Activated T-cell treated with anti-CD3 and anti-CD28 coated beads for 4 hours (primary cell): ENCODE measurements at places on chromosomes 1 and 21.

DNA sequence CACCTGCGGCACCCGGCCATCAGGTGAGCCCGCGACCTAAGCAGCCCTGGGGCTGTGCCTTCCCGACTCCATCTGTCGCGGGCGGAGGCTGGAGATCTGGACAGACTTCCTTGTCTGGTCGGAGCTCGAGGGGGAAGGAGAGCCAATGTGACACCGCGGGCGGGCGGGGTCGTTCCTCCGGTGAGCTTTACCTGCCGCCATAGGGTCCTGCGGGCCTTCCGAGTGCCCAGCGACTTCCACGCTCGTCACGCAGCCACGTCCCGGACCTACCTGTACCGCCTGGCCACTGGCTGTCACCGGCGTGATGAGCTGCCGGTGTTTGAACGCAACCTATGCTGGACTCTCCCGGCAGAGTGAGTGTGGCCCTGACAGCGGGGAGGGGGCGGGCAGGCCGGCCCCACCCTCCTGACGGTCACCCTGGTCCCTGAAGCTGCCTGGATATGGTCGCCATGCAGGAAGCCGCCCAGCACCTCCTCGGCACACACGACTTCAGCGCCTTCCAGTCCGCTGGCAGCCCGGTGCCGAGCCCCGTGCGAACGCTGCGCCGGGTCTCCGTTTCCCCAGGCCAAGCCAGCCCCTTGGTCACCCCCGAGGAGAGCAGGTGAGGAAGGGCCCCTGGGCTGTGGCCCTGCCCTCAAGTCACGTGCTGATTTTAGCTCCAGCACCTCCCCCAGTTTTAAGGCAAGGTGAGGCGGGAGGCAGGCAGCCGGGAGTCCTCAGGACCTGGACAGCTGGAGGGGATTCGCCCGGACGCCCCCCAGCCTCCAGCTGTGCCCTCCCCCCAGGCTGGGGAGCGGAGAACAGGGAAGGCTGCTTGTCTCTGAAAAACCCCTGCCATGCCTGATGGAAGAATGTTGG is 1.1 kb downstream of the PUSL1 start:
- no peak for DNase-seq

DNA sequence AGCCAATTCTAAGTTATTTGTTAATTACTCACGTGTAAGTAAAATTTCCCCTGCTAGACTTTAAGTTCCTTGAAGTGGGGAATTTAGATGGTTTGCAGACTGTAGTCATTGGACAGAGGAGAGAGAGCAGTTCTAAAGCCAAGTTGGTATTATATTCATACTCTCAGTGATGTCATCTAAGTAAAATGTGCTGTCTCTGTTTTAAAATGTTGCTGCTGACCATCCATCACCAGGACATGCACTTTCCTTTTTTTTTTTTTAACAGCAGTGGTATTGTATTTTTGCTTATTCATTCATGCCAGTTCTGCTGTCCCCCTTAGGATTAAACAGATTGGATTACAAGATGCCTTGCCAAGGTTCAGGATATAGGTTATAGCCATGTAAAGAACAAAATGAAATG is 2.3 kb downstream of the TTLL7 start:
- no peak for DNase-seq

DNA sequence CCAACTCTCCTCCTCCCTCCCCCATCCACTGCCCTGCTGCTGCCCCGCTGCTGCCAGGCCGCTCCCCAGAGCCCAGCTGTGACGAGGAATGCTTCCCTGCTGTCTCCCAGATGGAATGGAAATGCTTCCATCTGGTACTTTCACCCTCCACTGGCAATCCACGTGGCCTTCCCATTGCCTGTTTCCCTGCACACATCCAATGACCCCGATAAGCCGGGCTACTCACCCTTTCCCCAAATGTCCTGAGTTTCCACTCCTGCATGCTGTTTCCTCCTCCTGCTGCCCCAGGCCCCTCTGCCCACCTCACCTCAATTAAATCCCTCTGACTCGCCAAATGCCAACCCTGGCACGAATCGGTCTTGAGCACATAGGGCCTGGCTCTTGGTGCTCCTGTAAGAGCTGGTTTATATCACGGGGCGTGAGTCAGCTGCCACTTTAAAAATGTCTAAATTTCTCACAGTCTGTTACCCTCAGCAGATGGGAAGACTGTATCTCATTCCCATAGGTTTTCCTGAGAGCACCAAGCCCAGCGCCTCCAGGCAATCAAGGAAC is 36.4 kb downstream of the MRAP start:
- no peak for DNase-seq

DNA sequence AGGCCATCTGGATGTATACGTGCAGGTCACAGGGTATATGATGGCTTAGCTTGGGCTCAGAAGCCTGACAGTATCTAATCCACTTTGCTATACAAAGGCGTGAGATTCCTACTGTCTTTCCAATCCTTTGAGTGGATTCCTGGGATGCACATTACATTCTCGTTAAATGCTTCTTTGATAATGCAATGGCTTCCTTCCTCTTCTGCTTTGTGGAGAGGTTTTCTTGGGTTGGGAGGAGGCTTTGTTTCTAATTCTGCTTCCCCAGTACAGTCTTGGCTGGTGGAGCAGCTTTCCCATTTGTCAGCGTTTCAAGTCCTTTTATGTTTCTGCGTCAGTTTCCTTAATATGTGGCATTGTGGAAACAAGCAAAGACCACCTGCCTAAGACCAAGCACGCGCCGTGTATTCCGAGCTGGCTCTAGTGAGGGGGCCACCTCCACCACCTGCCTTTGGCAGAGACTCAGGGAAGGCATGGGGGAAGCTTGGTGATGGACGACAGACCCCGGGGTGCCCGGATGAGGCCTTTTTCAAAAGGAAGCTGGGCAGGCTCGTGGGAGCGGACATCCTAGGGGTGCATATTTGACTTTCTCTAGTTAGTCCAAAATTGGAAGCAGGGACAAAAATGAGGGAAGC is 72.7 kb downstream of the WDR4 start:
- DNase-seq, result no peak

GRCh38 chr21:36728371-36729111 is 29.6 kb downstream of the SIM2 start:
- DNase-seq, result no peak

GRCh38 chr1:153365696-153366095 is 8.0 kb downstream of the S100A9 start:
- DNase-seq, result no peak

DNA sequence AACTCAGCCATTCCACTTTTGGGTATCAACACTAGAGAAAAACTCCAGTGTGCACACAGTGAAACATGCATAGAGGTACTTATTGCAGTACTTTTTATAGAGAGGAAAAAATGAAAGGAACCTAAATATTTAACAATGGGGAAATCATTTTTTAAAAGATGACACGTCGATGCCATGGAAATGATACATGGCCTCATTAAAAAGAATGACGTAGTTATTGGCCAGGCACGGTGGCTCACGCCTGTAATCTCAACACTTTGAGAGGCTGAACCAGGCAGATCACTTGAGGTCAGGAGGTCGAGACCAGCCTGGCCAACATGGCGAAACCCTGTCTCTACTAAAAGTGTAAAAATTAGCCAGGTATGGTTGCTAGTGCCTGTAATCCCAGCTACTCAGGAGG is 42.5 kb downstream of the MATN1 start:
- DNase-seq, result no peak

DNA sequence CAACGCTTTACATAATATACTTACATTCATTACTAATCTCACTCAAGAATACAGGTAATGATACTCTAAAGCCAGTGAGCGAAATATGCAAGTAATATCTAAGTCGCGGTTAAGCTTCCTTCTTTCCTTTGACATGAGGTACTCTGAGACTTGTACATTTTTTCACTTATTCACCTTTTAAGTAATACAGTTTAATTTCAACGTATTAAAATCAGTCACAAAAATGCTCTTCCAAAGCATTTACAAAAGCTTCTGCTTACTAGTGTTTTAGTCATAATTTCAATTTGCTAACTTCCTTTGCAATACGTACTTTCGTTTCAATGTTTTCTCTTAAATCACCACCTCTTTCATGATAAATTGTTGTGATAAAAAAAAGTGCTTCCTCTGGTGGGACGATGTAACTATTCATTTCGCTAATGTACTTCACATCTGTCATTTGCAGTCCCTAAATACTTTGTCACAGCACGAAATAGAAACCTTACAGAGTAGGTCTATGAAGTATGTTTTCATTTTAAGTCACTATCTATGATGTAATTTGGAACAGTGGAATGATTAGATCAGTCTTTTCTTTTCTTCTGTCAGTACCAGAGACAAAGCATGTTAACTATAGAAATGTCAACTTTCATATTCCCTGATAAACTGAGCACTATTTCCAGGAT is 34.0 kb upstream of the ADGRL4 start:
- no peak for DNase-seq

DNA sequence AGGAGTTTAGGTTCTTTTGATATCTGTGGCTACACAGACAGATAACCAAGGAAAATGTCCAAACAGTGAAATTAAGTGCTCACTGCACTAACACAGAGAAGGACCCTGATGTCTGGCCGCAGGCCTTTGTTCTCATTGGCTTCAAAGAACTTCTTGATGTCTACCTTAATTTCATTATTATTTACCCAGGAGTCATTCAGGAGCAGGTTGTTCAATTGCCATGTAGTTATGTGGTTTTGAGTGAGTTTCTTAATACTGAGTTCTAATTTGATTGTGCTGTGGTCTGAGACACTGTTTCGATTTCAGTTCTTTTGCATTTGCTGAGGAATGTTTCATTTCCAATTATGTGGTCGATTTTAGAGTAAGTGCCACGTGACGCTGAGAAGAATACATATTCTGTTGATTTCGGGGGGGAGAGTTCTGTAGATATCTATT is 15.2 kb upstream of the LGALS8 start:
- DNase-seq, result no peak

- DNase-seq, result no peak
These were observed 137.8 kb downstream of the AKT3 start for GRCh38 chr1:243712242-243712641.

GRCh38 chr1:234963180-234963903 is 165.3 kb downstream of the TOMM20 start:
- peak; percentile 74 for DNase-seq

- DNase-seq, result no peak
These were observed 65.3 kb upstream of the SAMD13 start for GRCh38 chr1:84236256-84236655.

DNA sequence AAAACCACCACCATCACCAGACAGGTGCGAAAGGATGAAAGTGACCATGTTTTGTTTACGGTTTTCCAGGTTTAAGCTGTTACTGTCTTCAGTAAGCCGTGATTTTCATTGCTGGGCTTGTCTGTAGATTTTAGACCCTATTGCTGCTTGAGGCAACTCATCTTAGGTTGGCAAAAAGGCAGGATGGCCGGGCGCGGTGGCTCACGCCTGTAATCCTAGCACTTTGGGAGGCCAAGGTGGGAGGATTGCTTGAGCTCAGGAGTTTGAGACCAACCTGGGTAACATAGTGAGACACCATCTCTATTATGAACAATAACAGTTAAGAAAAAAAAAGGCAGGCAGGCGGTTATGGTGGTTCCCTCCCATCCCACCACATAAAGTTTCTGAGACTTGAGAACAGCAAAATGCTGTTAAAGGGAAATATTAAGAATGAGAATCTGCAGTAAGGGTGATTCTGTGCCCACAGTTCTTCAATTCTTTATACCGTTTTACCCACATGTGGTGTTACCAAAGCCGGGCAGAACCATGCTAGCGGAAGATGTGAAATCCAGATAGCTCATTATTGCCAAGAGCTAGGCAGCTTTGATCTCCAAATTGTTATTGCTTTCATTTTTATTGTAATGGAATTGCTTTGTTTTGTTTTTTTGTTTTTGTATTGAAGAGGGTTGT is 34.5 kb upstream of the TDRD10 start:
- no peak for DNase-seq

DNA sequence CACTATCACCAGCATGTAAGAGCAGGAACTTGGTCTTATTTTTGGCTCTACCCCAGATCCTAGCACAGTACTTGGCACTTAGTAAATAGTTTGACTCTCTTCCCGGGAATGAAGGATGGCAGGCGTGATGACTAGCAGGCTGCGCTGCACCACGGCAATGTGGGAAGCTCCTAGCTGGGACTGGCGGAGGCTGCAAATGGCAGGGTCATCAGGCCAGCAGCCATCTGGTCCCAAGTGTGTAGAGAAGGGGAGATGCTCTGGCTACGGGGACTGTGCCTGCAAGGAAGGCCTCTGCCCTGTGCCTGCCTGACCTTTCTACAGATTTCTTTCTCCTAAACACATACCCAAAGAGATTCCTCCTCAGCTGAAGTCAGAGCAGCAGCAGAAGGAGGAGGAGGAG is 95.0 kb downstream of the KCND3 start:
- no peak for DNase-seq

DNA sequence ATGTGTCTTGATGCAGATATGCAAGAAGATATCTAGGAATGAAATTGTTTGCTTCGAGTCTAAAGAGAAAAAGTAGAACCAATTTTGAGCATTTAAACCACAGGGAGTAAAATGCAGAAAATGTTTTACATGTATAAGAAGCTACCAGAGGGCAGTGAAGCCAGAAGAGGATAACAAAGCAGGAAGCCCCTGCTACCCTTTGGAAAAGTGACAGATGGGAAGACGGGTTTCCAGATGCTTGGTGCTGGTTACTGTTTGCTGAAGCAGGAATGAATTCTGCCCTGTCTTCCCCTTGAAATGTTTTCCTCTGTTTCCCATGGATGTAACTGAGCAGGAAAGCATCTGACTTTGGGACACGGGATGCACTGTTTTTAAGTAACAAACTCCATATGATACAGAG is 822.2 kb downstream of the MRPL39 start:
- DNase-seq, result no peak

DNA sequence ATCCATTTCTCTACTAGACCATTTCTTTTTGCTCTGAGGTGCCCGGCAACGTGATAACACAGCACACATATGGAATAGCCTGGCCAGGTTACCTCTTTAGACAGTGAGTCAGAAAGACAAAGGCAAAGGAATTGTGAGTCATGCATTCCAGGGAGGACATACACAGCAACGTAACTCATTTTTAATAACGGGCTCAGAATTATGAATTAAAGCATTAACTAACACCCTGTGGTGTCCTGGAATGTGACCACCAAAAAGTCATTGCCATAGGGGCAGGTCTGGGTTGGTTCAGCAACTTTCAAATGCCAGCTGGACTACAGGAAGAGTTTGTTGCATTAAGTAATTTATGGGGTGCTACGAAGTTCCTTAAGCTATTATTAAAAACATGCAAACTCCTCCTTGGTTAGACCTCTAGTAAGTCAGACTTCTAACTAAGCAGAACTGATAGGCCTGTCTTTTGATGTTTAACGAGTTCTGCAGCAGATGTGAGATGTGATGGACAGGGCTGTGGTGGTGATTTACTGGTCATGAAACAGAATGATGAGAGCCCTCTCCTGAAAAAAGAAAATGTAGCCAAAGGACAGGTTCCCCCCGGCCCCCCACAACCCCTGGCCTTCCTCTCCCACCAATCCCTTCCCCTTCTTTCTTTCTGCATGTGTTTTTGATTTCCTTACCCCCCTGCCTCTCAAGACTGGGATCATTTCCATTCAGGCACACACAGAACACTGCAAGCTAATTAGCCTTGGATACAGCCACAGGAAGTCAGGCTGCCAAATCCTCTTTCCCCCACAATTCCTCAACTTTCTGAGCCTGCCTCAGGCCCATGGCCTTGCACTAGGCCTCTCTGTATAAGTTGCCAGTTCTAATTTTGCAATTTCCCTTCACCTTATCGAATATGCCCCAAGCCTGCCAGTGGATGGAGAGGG is 88.9 kb upstream of the HAO2 start:
- no peak for DNase-seq
